ENCODE measurements at places on chromosomes 2 and 18.

DNA sequence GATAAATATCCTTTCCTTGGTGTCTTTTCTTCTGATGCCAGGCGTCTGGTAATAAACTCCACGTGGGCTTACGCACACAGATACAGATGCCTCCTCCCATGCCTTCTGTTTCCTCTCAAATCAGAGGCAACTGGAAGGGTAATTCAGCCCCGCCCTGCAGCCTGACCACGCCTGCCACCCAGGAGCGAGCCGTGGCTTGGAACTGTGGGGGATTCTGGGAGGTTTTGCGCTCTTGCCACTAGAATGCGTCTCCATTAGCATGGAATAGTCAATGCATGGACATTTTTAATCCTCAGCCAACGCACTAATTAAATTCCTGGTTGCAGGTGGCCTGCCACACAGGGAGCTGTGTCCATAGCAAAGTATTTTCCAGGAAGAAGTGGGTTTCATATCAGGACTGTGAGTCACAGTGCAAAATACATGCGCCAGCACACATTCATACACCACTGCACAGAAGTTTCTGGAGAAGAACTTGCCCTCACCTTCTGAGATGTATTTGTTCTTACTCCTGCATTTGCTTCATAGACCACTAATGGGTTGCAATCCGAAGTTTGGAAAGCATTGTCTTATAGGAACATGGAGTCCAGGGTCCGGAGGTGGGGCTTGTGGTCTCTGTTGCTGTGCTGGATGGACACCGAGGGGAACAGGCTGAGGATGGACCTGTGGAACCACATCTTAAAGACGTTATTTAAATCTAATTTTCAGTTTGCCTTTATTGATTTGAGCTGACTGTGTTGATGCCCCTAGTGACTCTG is 151.4 kb downstream of the LDLRAD4 start:
- no peak for DNase-seq

DNA sequence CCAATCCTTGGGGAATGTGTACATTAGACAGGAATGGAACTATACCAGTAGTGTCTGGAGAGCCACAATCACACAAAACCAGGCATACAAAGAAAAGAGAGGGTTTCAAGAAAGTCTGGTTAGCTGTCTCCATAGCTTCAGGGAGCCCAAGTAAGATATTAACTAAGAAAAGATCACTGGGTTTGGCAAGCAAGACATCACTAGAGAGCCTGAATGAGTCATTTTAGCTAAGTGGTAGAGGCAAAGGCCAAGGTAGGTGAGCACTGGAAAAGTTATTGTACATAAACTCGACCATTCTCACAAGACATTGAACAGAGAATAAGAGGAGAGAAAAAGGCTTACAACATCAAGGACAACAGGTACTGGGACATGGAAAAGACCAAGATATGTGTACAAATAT is 143.8 kb upstream of the ARL4C start:
- no peak for DNase-seq

- DNase-seq, result no peak
Observed at GRCh38 chr2:54728669-54729120, 5.2 kb downstream of the EML6 start.

GRCh38 chr18:42373584-42373983 is 418.6 kb downstream of the PIK3C3 start:
- no peak for DNase-seq

DNA sequence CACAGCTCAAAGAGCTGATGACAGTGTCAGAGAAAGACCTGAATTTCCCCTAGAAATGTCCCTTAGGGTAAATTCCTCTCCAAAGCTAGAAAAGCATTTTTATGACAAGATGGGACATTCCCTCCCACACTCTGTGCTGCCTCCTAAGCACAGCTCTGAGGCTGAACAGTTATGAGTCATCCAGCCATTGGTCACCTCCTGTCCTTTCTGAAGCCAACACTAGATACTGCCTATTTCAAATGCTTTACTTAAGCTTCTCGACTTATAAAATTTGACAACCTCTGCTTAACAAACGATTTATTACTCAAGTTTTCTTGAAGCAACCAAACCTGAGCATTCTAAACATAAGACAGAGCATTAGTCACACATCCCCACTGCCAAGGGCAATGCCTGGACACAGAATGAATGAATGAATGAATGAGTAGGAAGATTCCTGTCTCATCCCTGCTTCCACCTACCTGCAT is 35.4 kb downstream of the B4GALT6 start:
- no peak for DNase-seq

DNA sequence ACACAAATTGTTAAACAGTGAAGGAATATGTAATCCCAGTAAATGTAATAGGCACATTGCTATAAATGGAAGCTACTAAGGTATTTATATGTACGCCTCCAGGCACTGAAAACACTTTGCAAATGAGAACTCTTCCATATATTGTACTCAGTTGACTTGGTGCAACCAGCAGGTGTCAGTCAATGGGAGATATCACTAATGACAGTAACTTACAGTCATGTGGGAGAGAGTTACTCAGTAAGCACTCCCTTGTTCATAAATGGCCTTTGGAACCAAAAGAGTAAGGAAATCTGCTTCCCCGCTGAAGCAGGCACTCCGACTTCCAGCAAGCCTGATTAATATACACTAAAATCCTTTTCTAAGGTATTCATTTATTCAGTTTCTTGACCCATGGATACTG is 5.9 kb downstream of the MDH1 start:
- DNase-seq, result no peak

DNA sequence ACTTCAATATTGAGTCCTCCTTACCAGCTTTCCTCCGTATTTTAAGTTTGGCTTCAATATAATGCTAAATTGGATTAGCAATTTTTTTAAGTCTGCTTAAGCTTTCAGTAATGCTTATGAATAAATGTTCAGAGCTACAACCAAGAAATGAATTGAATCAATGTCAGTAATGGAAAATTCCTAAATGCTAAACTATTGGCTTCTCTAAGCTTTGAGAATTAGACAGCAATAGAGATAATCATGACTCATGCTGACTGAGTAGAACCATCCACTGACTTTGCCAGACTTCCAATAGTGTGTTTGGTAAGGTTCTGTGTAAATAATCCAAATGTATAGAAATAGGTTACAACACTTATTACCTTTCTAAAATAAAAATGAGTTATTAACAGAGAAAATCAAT is 8.9 kb upstream of the PDE1A start:
- no peak for DNase-seq

GRCh38 chr2:224271617-224272236 is 130.2 kb downstream of the FAM124B start:
- DNase-seq, result no peak

GRCh38 chr2:178173657-178174056 is 20.7 kb upstream of the OSBPL6 start:
- no peak for DNase-seq

- DNase-seq, result no peak
Observed at GRCh38 chr2:241073166-241074064, 28.7 kb downstream of the MTERF4 start.

- no peak for DNase-seq
Observed at GRCh38 chr18:13548106-13548819, 178.1 kb downstream of the FAM210A start.

DNA sequence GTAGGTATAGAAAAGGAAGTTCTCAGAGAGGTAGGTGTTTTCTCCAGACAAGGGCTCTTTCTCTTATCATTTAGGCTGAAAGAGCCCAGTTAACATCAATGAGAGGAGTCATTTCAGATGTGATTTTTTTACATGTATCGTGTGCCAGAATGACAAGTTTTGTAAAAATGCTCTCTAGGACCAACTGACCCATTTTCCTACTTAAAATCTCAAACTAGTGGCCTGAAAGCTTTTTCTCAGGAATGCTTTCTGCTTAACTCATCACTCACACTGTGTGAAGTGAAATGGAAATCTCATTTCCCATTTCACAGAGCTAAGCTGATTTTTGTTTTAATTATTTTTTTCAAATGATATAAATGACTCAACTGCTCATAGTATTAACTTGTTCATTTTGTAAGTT is 128.7 kb upstream of the CYP26B1 start:
- DNase-seq, result no peak

DNA sequence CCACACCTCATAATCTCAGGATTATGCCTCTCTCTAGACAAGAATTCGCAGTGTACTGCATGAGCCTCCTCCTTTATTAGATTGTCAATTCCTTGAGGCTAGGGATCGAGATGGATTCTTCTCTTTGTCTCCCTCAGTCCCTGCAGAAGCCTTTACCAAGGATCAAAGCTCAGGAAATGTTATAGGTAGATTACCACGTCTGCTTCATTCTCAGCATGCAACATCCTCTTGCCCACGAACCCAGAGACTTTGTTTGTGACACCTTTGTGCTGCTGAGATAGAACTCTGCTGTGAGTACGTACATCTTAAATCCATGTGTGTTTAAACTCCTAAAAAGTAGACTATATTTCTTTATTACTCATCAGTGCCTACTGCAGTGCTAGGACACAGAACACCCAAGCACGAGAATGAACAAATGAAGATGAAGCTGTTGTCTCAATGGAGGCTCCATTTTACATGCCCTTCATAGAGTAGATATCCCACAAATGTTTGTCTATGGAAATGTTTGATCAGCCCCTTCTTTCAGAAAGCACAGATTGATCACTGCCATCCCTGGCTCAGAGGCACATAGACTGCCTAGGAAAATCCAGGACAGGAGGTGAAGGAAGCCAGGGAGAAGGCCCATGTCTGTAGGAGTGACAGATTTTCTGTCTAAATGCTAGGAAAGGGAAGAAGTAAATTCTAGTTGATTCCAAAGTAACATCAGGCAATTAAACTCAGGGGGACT is 98.8 kb upstream of the KLHL29 start:
- no peak for DNase-seq

- no peak for DNase-seq
Observed at GRCh38 chr2:145760781-145761649, 1241.1 kb upstream of the ZEB2 start.

DNA sequence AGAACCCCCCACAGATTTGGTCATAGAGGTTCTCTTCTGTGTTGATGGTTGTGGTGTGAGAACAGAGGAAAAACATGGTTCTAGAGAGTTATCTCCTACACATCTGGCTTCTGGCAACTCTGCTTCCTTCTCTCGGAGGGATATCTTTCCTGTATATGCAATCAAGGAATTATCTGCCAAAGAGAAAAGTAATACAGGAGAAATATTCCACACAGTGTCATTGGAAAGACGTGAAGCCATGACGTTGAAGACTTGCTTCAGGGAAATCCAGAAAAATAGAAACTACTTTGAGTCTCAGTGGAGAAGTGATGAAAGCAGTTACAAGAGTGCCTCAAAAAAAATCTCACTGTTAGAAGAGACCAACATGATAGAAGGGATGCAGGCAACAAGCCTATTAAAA is 78.5 kb downstream of the RAB31 start:
- DNase-seq, result no peak

DNA sequence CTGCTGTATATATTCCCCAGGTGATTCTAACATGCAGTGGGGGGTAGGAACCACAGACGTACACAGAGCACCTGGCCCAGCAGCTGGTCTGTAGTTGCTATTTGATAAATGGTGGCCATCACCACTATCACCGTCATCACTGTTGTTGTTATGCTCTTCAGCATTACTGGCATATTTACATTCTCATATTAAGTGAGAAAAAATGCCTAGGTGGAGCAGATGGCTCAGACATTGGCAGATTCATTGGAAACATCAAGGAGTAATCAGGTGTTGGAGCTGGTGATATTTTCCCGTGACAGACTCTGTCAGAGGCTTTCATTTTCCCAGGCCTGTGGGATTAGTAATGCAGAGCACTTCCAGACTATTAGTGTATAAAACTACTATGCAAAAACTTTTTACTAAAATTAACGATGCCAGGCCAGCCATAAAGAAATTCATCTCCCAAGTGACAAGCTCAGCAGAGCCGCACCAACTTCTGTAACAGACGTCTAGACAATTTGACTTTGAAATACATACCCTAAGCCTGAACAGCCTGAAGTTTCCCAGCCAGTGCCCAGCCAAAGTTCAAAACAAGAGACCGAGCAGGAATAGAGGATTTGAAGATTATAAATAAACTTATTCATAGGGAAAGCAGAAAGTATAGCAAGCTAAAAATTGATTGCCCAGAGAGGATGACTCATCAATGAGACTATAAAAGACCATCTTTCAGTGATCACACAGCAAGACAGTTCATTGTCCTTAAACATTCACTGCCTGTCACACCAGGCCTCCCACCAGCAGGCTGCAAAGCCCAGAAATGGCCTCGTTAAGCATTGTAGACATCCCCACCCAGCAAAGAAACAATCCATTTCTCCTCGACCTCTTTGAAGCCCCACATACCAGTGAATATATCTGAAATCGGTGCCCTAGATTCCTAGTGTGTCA is 247.4 kb upstream of the CHAC2 start:
- no peak for DNase-seq

DNA sequence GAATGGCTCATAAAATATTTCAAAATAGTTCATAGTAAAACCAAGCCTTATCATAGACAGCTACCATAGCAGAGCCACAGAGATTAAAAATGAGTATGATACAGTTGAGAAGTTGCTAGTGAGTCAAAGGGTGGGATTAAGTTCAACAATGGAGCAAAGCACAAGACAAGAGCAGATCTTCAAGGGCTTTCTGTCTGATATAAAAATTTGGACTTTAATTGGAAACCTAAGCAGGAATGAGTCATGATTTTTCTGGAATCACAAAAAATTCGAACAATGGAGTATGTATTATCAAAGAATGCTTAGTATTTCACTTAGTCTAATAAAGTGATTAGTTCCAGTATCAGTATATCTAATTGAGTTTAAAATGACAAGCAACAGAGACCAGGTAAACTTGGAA is 487.3 kb upstream of the NETO1 start:
- no peak for DNase-seq

DNA sequence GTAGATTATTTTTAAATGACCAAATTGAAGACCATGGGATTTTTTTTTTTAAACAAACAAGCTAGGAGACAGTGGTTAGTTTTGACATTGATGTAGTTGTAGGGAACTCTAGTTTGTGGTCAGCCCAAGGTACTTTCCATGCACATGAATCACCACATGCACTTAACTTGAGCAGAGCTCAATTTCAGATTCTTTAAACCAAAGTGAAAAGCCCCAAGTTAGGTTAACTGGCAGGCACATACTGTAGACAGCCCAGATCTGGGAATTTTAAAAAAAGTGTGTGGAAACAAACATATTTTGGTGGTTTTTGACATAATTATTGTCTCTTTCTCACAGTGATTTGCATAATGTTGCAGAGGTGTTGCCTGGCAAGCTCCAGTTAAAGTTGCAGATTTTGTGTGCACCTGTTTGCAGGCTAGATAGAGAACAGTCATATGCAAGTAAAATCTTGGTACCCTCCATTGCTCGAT is 88.4 kb downstream of the BCL2L11 start:
- peak; percentile 71 for DNase-seq

DNA sequence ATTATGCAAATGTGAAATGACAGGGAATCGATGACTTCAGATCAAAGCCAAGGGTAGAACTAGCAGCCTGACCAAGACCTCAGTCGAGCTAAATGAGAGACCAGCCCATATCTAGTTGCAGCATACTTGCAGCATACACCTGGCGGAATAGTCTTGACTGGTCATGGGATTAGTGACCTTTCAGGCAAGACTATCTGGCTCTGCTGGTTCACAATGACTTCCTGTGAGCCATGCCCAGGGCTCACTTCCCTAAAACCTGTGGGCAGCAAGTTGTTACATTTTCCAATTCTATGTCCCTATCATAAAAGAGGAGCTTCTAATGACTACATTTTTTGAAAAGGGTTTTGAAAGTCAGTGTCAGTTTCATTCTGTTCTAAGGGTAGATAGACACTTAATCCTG is 1624.9 kb upstream of the CELF4 start:
- DNase-seq, result peak; percentile 12
